ENCODE measurements at places on chromosomes 3 and 15.

GRCh38 chr3:52779011-52779836 is 1.8 kb downstream of the ITIH1 start:
- no peak for DNase-seq

- DNase-seq: no peak
Observed at GRCh38 chr3:167843886-167844285, 108.4 kb downstream of the SERPINI1 start.

GRCh38 chr3:46261926-46262594 is 19.8 kb downstream of the CCR3 start:
- DNase-seq: no peak

- DNase-seq: no peak
Observed at GRCh38 chr3:68403741-68404140, 528.6 kb downstream of the TAFA4 start.

GRCh38 chr15:90869140-90869541 is 753 bp downstream of the FURIN start:
- DNase-seq: no peak
